OCI-LY7 (cell line): ENCODE measurements at places on chromosomes 7 and 10. TPM values are rescaled to one million over a fixed set of nuclear protein-coding genes. Genes with fewer than 3 reads are reported as not detected.

- no peak for DNase-seq
These were observed 164.2 kb downstream of the NXPH1 start for GRCh38 chr7:8597565-8597964.

CYP3A7 gene
- not detected in 2 replicates for total RNA-seq

GRCh38 chr7:40629891-40630290, 495.1 kb downstream of the SUGCT start:
- no peak for DNase-seq

ZNF655 gene
- 79.7 and 84.7 TPM in 2 replicates for total RNA-seq

HABP2 gene
- total RNA-seq = not detected in 2 replicates

MAT1A gene
- total RNA-seq = not detected in 2 replicates

COL26A1 gene
- not detected in 2 replicates for total RNA-seq

DNA sequence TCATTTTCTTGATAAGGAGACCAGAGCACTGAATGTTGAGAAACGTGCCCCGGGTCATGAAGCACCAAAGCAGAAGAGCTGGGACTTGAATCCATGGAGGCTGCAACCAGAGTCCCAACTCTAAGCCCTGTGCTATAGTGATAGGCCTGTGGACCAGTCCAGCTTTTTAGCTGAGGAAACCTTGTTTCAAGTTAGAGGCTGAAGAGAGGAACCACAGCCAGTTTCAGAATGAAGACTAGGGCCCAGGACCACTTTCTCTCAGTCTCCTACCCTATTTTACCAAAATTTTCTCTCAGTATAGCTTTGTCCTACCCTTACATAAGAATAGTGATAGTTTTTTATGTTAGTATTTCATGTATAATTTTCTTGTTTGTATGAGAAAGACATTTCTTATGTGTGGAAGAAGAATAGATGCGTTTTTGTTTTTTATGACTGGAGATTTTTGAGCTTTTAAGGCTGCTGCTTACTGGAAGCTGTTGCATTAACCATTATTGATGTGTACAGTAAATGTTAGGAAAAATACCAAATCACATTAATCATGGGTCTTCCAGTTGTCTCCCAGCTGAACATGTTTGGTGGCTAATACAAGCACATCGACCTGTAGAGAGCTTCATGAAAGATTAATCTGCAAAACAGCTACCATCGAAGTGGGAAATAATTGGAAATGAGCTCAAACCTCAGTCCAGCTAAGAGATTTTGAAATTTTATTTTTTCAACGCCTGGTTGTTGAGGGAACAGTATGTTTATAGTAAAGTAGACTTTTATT, 45.0 kb upstream of the CSTF2T start:
- DNase-seq = no peak

DNA sequence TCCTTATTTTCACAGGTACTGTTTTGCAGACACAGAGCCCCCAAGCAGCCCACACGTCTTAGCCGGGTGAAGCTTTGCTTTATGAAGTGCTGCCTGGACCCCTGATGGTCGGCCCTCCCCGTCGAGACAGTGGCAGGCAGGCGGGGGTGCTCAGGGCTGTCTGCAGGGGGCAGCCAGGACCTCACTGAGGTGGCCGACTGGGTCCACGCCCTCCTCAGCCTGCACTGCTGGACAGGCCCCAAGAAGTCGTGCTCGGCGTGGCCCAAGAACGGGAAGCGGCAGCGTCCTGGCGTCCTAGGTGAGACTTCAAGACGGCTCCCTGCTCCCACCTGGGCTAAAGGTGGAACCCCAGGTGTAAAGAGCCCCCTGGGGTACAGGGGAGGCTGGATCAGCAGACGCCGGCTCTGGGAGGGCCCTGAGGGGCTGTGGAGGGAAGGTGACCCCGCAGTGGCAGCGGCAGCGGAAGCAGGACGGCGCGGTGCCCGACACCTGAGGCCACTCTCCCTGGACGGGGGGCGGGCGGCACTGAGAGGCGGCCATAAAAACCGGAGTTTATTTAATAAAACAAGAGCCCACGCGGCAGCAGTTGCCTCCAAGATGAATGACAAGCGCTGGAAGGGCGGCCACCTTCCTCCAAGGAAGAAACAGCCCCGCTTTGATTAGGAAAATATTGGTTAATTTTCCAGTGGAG, 179.4 kb downstream of the ELFN1 start:
- no peak for DNase-seq

- no peak for DNase-seq
These were observed 34.6 kb downstream of the IFT22 start for GRCh38 chr7:101287032-101287431.

DNA sequence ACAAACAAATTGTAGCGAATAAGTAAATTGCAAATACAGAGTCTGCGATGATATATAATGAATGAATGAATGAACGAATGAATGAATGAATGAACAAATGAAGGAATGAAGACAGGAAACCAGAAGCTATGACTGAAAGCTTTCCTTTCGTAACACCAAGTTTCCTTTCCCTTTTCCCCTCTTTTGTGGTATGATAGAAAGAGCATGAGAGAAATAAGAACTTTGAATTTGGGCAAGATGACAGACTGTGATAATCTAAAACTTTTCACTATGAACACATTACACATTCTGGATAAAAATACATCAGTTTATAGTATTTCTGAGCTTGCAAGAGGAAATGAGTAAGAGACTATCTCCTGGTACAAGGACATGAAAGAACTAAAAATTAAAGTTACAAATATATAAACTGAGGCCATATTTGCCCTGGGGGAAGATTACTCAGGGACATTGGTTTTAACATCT, 8.4 kb upstream of the UCN3 start:
- DNase-seq = no peak

DNA sequence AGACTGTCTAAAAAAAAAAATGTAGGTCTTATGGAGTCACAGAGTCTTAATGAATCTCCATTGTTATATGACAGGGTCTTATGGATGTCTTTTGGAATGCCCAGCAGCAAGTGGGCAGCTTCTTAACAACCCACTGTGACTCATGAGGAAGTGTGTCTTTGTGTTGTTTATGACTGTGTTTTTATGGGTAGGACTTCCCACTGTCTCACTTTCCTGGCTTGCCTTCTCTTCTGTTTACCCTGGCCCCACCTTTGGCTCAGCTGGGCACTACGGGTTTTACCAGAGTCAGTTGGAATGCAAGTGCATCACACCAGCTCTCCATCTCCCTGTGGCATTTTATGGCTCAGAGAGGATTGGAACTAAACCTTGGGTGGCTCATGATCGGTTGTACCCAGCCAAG, 580.5 kb downstream of the AUTS2 start:
- no peak for DNase-seq

DNA sequence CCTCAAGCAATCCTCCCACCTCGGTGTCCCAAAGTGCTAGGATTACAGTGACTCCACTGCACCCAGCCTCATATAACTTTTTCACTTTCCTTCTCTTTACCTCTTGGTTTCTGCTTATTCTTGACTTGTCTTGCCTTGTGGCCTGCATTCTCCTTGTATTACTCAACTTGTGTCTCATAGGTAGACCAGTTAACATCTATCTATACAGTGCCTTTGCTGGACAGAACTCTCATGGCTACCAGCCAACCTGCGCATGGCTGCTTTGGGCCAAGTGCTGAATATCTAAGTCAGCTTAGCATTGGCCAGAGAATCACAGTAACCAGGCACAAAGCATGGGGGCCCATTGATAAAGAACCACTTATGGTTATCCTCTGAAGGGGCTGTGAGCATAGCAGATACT, 42.6 kb upstream of the ZNRF2 start:
- DNase-seq = no peak

GRCh38 chr10:100904917-100905316, 7.8 kb upstream of the SLF2 start:
- DNase-seq = no peak
